Muscle of arm (tissue), 14 donors: ENCODE measurements at places on chromosomes 7 and 10. TPM values are rescaled to one million over a fixed set of nuclear protein-coding genes. Genes with fewer than 3 reads are reported as not detected.
A peak's percentile ranks its signal among the peaks of the same experiment; 100 is the strongest.

DNA sequence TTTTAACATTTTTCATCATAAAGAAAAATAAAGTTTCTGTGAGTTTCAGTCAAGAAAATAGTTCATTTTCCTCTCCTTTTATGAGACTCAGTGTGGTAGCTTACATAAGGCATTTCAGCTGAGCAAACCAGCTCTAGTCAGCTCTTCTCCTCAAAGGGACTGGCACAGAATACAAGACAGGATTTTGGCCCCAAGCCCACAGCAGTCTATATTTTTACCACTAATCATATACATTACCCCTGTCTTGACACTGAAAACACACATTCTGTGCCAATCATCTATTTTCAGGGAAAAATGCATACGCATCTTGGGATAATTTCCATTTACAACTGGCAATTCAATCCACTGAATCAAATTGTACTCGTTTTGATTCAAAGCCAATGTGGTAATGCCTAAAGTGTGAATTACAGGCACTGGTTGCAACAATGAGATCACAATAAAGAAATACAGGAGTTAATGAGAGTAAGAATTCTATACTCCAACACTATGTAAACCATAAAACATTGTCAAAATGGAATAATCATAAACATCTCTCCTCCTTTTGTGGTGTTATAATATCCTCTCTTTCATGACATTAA lies 186.4 kb downstream of the CACNA2D1 start:
- DNase-seq, result no peak

DNA sequence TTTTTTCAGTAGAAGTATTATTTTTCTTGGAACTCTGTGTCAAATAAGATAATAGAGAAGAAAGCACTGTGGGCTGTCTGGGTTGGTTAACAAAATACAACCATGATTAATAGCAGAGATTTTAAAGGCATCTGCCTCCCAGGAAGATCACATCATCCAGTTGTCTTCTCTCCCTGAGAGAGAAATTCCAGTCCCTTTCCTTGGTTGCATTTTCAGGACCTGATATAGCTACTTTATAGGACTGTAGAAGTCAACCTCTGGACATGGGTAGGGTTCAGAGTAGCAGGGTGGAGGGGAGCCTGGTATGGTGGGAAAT lies 309.9 kb upstream of the IGFBP3 start:
- no peak for DNase-seq

DNA sequence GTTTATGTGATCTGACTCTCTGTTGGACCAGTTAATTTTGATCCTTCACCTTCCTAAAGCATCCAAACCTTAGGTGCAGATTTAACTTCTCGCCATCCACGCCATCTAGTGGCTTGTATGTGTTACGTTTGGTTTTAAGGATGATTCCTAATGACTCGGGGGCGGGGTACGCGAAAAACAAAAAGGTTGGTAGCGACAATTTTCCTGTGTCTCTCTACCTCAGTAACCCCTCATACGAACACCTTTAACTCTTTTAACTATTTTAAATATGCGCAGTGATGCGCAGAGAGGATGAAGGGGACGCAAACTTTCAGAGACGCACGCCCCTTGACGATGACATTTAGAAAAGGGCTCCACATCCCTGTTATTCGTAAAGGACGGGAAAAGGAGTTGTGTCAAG lies 714 bp upstream of the KCND2 start:
- peak; percentile 28 for DNase-seq

Gene SRI
- 74.6 TPM for polyA plus RNA-seq

- DNase-seq, result peak; percentile 55
Measured at GRCh38 chr10:92757066-92757710, 67.4 kb downstream of the HHEX start.

GRCh38 chr10:130174328-130174727 lies 38.1 kb downstream of the GLRX3 start:
- DNase-seq, result no peak
